Activated CD8-positive, alpha-beta memory T cell treated with anti-CD3 and anti-CD28 coated beads for 4 hours (primary cell): ENCODE measurements at places on chromosomes 16 and 17.

DNA sequence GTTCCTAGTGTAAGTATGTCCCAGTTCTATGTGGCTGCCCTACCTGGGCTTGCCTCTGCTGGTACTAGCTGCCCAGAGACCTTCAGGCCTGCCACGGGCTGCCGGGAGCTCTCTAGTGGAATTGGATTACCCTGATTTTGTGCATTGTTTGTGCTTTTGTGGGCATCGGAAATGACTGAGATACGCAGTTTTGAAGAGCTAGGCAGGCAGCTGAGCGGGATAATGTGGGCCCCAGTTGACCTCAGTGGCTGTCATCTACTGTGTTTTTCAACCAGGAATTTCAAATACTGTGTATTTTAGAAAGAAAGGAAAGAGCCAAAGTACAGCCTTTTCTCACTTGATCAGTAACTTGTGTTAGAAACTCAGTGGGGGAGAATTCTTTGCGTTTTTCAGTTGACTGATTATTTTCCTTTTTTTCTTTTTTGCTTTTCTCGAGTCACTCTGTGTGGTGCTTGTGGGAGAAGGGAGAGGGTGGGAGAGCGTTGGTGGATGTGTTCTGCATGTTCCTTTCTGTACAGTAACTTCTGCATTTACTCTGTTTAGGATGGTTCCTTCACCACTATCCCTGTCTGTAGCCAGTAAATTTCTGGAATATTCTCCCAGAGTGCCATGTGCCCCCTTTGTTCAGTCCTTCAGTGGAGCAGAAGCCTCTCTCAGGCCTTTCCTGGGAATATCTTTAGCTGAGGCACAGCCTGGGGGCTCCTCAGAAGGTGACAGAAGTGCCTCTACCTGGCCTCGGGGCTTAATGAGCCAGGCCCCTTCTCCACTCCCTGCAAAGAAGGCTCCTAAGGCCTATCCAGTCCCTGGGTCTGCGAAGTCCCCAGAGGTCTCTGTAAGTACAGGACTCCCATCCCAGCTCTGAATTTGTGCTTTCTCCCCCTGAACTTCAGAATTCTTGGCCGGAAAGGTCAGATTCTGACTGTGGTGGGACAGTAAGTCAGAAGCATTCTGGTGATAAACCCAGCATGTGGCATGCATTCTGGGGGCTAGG, 15.0 kb upstream of the SLC12A3 start:
- no peak for DNase-seq

DNA sequence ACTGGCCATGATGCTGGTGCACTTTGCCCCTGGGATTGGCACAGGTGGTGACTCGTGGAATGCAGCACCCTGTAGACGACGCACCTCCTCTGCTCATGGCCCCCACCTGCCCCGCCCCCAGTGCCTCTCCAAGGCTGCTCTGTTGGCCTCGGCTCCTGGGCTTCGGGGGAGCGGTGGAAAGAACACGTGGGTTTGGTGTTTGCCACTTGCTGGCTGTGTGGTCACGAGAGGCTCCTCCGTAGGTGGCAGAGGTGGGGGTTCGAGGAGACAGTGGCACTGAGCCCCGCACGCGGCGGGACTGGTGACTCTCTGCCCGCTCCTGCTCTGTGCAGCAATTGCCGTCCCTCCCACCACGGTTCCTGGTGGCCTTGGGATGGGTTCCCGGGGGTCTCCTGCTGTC, 82.8 kb upstream of the ZNF750 start:
- DNase-seq = no peak

DNA sequence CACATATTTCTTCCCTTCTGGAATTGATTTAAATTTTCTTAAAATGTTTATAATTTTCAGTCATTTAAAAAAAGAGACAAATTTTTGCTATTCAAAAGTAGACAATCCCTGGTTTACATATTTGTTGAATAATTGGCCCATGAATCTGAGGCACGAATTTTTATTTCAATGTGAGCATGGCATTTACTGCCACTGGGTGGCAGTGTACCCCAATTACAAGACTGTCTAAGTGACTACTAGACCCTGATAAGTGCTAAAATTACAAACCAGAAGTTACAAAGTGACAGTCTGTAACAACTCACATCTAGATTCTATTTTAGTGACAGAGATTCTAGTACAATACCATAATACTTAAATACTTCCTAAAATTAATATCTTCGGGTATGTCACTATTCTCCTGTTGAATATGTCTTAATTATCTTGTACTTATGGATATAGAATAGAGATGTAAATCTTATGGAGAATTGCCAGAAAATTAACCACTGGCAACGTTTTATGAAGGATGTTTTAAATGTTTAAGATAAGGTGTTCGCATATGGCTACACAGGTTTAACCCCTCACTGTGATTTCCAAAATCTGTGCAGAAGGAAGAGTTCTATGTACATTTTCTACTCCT, 235.8 kb downstream of the MAP2K4 start:
- DNase-seq = no peak

DNA sequence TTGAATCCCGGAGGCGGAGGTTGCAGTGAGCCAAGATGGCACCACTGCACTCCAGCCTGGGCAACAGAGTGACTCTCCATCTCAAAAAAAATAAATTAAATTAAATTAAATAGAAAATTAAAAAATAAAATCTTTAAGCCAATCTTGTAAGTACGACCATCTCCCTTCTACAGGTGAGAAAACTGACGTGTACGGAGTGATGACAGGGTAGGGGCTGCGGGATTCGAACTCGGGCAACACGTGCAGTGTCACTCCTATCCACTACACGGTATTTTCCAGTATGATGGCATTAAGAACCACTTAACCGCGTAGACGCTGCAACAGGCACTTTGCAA, 762 bp downstream of the WDR59 start:
- DNase-seq = no peak

DNA sequence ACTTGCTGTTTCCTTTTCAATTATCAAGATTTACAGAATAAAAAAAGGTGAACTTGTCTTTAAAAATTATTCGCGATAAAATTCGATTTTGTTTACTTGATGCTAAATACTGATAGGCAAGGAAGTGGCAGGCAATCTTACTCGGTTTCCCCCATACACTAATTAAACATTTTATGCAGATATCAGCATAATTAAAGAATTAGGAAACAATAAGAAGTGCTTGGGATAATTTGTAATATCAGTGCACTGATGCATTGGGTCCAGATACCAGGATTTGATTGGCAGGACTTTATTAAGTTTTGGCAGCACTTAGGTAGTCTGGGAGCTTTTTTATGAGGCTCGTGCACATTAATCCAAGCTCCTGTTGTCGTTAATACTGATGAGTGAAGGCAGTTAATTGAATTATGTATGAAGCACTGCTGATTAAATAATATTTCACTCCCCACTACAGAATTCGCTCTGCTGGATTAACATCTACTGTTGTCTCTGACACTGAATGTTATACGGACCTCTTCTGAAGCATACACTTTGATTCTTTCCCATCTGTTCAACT, 165.6 kb downstream of the CA10 start:
- no peak for DNase-seq

GRCh38 chr16:87297407-87297806, 19.8 kb downstream of the C16orf95 start:
- no peak for DNase-seq

DNA sequence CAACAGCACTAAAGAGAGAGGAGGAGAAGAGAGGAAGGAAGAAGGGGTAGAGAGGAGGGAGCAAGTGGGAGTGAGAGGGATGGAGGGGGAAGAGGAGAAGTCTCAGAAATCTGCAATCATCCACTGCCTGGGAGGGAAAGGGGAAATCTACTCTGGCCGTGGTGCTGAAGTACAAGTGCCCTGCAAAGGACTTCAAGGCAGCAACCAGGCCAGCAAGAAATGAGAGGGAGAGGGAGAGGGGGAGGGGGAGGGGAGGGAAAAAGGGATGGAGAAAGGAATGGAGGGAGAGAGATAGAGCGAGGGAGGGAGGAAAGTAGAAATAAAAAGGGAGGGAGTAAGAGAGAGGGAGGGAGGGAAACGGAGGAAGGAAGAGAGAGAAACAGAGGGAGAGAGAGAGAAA, 130.8 kb upstream of the EEF2KMT start:
- DNase-seq = no peak

GRCh38 chr16:88196471-88197400, 186.0 kb upstream of the ZNF469 start:
- DNase-seq = no peak

DNA sequence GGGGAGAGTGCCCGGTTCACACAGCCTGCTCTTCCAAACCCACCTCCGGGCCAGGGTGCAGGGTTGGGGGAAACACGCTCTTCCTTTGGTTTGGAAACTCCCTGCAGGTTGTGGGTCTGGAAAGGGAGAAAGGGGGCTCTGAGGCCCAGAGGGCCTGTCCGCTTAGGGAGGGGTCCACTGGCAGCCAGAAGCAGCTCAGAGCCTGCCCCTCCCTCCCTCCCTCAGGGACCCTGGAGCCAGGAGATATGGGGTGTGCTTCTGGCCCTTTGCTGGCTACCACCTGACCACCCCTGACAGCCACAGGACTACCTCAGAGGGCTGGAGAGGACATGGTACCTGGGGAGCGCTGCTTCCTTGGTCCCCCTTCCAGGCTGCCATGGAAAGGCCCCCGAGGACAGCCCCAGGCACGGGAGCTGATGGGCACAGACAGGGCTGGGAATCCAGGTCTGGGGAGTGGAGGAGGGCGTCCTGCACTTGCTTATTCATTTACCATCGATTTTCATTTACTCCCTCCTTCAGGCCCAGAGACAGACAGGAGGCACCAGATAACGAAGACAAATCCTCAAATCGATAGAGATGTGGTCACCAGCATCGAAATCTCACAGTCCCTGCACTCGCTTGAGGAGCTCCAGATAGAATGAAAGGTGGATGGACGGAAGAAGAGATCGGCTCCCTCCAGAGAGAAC, 48.4 kb upstream of the DOC2B start:
- DNase-seq = no peak

- DNase-seq = no peak
Observed at GRCh38 chr17:42277342-42277712, 1.1 kb upstream of the STAT5B start.

GRCh38 chr16:1790611-1791255, 2.8 kb downstream of the IGFALS start:
- DNase-seq = no peak

DNA sequence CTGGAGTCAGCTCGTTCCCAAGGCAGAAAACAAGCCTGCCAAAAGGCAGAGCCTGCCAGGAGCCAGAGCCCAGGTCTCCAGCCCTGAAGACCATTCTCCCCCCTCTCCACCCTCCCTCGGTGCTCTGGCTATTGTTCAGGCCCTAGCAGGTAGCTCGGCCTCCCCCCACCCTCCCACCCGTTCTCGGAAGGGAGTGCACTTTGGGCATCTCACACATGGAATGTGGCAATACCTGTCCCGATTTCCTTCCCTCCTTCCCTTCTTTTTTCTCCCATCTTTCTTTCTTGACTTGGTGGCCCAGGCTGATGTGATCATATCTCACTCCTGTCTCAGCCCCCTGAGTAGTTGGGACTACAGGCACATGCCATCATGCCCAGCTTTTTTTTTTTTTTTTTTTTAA, 12.4 kb downstream of the CNGB1 start:
- DNase-seq = no peak

DNA sequence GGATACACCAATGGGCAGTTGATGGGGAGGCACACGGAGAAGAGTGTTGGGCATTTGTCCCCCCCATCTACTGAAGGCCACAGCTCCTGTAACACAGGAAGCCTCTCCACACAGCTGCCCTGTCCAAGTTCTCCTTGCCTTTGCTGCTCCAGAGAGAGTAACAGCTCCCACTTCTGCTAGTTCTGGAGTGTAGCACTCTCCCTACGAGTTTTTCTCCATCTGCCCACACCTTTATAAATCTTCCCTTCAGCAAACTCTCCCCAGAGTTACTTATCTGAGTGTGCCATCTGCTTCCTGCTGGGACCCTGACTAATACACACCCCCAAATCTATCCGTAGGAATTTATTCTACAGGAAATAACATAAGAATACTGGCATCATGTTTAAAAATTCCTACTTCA, 42.6 kb upstream of the ERN1 start:
- no peak for DNase-seq

GRCh38 chr17:34354637-34355036, 1.6 kb upstream of the CCL13 start:
- no peak for DNase-seq

GRCh38 chr17:39903158-39903884, 15.1 kb downstream of the GSDMB start:
- DNase-seq = no peak

GRCh38 chr16:88192601-88193000, 190.2 kb upstream of the ZNF469 start:
- DNase-seq = no peak
